ENCODE measurements at places on chromosomes 1 and 21. TPM values are rescaled to one million over a fixed set of nuclear protein-coding genes. Genes with fewer than 3 reads are reported as not detected.
A peak's percentile ranks its signal among the peaks of the same experiment; 100 is the strongest.

GRCh38 chr21:44778094-44778493 lies 23.5 kb downstream of the UBE2G2 start:
- no peak for DNase-seq
- H3K4me1 ChIP-seq: peaks cover 11% of the 10 kb centered on the region
- no peaks in the 10 kb centered on the region for H3K27me3 ChIP-seq
- H3K4me3 ChIP-seq: no peak overlapping the region

- H3K4me3 ChIP-seq: peak overlapping the region; percentile 64
- DNase-seq: peak; percentile 50
- H3K27me3 ChIP-seq: peaks cover 35% of the 10 kb centered on the region
- peaks cover 24% of the 10 kb centered on the region for H3K4me1 ChIP-seq
- H3K36me3 ChIP-seq: no peaks in the 10 kb centered on the region
Observed at GRCh38 chr1:54995835-54996234, 2.9 kb upstream of the BSND start.

PRDX1 gene
- total RNA-seq: 146 TPM

CD34 gene
- 0.09 TPM for total RNA-seq

DNA sequence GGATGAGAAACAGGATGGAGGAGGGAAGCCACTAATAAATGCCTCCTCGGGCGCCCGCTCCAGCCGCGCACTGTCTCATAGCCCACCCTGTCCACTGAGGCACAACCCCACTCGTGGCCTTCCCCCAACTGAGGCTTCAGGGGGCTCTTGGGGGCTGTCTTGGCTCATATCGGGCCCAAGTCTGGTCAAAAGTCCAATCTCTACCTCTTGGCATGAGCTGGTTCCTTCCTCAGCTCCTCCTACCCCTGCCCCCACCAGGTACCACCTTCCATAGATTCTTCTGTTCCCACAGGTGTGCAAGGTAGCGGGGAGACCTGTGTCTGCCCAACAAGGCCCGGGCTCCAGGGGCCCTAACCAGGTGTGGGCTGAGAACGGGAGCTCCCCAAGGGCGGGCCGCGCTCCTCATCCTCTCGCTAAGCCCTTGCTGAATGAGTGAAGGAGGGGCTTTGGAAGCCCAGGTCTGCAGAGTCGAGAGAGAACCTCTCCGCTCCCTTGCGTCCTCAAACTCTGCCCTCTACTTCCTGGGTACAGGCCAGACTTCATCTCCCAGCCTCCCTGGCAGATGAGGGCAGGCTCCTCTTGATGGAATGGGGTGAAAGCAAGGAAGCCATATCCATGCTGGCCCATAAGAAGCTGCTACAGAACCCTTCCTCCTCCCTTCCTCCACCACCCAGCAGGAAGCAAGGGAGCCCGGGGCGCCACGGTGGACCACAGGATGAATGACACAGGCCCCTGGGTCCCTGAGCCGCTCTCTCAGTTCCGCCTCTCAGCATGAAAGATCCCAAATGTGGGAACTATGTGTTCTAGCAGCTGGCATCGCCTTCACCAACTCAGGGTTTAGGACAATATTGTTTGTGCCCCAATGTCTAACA lies 74.7 kb downstream of the PSMG1 start:
- H3K4me1 ChIP-seq: no peaks in the 10 kb centered on the region
- H3K36me3 ChIP-seq: no peaks in the 10 kb centered on the region
- H3K27ac ChIP-seq: no peak overlapping the region
- no peak for DNase-seq
- no peak overlapping the region for H3K4me3 ChIP-seq
- H3K27me3 ChIP-seq: peaks cover 10% of the 10 kb centered on the region

DNA sequence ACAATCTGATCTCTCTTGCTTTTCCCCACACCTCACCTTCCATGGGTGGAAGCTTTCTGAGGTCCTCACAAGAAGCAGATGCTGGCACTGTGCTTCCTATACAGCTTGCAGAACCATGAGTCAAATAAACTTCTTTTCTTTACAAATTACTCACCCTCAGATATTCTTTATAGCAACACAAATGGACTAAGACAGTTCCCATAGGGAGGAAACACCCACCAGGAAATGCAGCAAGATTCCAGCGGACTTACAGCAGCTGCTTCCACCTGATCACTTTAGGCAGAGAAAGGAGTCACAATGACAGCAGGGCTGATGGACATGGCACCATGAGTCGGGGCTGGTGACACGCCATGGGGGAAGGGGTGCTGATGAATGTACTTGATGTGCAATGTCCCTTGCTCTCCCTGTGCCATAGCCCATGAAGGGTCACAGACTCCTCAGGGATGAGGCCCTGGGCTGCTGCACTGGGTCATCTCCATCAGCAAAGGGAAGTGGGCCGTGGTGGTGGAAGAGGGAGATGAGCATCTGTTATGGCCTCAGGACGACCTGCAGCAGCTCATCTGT lies 53.9 kb downstream of the PRSS38 start:
- no peaks in the 10 kb centered on the region for H3K27me3 ChIP-seq
- DNase-seq: no peak
- peaks cover 21% of the 10 kb centered on the region for H3K4me1 ChIP-seq
- H3K27ac ChIP-seq: no peak overlapping the region
- no peak overlapping the region for H3K4me3 ChIP-seq

- no peaks in the 10 kb centered on the region for H3K27me3 ChIP-seq
- no peaks in the 10 kb centered on the region for H3K36me3 ChIP-seq
- no peak for DNase-seq
- no peak overlapping the region for H3K4me3 ChIP-seq
- no peak overlapping the region for H3K27ac ChIP-seq
Observed at GRCh38 chr21:40575976-40576375, 271.0 kb downstream of the DSCAM start.

GRCh38 chr1:41151846-41152245 lies 90.3 kb downstream of the SCMH1 start:
- peaks cover 13% of the 10 kb centered on the region for H3K36me3 ChIP-seq
- no peaks in the 10 kb centered on the region for H3K27me3 ChIP-seq
- no peaks in the 10 kb centered on the region for H3K4me1 ChIP-seq
- peak overlapping the region; percentile 31 for H3K27ac ChIP-seq
- no peak overlapping the region for H3K4me3 ChIP-seq
- no peak for DNase-seq

GRCh38 chr1:17611991-17612390 lies 72.5 kb downstream of the ARHGEF10L start:
- no peaks in the 10 kb centered on the region for H3K27me3 ChIP-seq
- no peaks in the 10 kb centered on the region for H3K36me3 ChIP-seq
- H3K4me3 ChIP-seq: no peak overlapping the region
- H3K4me1 ChIP-seq: no peaks in the 10 kb centered on the region

DNA sequence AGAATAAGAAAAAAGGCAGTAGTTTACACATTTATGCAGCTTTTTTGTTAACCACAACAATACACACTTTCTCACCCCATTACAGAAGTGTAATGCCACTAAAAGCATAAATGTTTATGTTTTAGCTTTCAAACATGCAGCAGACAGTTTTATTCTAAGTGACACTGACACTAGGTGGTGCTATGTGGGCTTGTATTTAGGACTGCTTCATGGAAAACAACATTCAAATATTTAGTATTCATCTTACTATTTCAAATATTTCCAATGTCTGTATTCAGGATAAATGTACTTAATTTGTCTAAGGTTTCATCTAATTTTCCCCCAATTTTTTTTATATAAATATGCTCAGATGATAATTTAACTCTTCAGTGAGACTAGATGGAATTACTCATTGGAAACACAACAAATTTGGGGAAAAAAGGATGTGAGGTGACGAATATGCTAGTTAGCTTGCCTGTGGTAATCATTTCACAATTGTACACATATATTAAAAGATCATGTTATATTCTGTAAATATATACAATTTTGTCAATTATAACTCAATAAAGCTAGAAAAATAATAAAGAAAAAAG lies 71.4 kb downstream of the USP1 start:
- no peaks in the 10 kb centered on the region for H3K4me1 ChIP-seq
- no peaks in the 10 kb centered on the region for H3K36me3 ChIP-seq
- H3K27me3 ChIP-seq: no peaks in the 10 kb centered on the region
- no peak for DNase-seq

SLFNL1 gene
- 0.53 TPM for total RNA-seq

- DNase-seq: no peak
- no peaks in the 10 kb centered on the region for H3K4me1 ChIP-seq
- H3K36me3 ChIP-seq: no peaks in the 10 kb centered on the region
- no peak overlapping the region for H3K4me3 ChIP-seq
- no peak overlapping the region for H3K27ac ChIP-seq
Observed at GRCh38 chr1:182998482-182998881, 24.7 kb upstream of the LAMC1 start.

- DNase-seq: no peak
- H3K27me3 ChIP-seq: no peaks in the 10 kb centered on the region
- H3K27ac ChIP-seq: no peak overlapping the region
- H3K36me3 ChIP-seq: no peaks in the 10 kb centered on the region
Observed at GRCh38 chr1:15002325-15002724, 151.2 kb upstream of the TMEM51 start.

DNA sequence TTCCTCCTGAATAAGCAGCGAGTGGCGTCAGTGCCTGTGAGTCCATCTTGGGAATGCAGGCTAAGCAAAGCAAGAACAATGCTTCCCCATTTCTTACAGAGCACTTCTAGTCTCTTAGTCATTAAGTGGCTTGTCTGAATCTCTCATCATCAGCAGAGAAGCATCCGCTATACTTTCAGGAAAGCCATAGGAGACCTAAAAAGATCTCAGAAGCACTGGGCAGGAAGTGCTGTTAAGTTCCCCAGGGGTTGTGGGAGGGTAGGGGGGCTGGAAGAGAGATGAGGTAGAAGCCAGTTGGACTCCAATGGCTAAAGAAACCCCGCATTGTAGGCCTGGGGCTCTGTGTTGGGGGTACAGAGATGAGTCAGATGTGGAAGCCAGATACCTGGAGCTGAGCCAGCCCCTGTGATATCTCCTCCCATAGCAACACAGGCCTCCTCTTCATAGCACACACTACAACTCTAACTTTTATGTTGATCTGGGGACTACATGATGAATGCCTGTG lies 44.9 kb downstream of the SYT6 start:
- no peaks in the 10 kb centered on the region for H3K36me3 ChIP-seq
- no peak overlapping the region for H3K4me3 ChIP-seq
- H3K27ac ChIP-seq: no peak overlapping the region

DNA sequence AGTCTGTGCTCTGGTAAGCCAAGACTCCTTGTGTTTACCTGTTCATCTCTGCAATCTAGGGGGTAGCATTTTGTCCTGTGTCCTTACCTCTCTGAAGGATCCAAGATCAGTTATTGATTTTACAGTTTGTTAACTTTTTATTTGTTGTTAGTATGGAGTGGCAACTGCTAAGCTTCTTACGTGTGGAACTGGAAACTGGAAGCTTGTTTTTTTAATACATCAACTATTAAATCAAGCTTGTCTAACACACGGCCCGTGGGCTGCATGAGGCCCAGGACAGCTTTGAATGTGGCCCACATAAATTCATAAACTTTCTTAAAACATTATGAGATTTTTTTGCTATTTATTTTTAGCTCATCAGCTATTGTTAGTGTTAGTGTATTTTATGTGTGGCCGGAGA lies 29.2 kb upstream of the MPC2 start:
- DNase-seq: no peak
- no peaks in the 10 kb centered on the region for H3K27me3 ChIP-seq
- no peak overlapping the region for H3K4me3 ChIP-seq

DNA sequence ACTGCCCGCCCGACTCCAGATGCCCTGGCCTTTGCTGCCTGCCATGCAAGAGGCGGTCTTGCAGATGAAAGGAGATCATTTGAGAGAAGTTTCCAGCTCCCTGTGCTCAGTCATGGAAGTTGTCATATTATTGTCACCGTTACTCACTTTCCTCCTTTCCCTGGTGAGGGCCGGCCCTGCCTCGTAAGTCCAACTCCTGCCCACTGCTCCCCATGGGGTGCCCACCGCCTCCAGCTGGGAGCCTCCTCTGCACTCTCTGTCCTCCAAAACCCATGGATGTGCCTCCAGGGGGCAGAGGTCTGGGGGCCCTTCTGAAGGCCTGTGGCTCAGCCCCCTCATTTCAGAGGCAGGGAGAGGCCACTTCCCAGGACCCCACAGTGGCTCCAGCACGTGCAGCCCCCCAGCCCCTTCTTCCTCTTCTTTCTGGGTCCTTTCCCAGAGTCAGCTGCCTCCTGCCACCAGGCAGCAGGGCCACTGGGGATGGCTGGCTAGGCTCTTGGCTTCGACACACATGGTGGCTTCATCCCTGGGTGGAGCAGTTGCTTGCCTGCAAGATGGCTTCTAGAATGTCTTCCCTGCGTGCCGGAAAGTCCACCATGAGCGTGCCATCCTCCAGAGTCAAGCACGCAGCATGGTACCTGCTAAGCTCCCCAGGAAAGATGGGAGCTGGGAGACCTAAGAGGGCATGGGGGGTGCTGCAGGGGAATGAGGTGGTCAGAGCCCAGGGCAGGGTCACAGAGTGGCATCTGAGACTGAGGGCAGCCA lies 97.9 kb upstream of the RUNX3 start:
- H3K36me3 ChIP-seq: no peaks in the 10 kb centered on the region
- no peaks in the 10 kb centered on the region for H3K4me1 ChIP-seq
- no peak for DNase-seq
- no peak overlapping the region for H3K27ac ChIP-seq

CCDC17 gene
- total RNA-seq: 5.9 TPM

DNA sequence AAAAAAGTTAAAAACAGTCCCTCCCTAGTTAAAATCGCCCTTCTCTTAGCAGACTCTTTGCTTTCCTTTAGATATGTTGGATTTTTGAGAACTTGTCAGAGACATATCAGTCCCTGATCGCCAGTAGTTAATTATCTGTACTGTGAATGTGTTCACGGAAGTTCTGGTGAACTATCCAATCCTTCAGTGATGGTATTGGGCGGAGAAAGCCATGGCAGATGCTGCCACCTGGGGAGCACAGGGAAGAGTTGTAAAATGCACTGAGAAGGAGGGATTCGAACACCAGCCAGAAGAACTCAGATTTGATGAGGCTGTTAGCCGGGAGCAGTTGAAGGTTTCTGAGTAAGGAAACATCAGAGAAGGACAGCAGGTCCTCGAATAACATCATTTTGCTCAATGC lies 17.5 kb upstream of the KIF14 start:
- no peaks in the 10 kb centered on the region for H3K27me3 ChIP-seq
- DNase-seq: no peak
- H3K36me3 ChIP-seq: no peaks in the 10 kb centered on the region
- H3K4me3 ChIP-seq: no peak overlapping the region
- H3K27ac ChIP-seq: no peak overlapping the region

SLC44A3 gene
- not detected for total RNA-seq

DNA sequence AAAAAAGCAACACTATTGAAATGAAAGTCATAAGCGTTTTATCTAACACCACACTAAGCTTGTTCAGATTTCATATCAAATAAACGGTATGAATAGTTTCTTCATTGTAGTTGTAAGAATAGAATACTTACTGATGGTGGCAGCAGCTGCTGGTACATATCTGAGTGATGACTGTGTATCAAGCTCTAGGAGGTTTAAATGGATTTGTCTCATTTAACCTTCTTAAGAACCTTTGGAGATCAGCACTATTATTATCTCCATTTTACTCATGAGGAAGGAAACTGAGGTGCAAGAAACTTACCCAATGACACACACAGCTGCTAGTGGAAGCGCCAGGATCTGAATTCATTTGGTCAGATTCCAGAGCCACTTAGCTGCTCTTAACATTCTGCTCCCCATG lies 104.0 kb downstream of the EIF4G3 start:
- no peak for DNase-seq
- no peak overlapping the region for H3K4me3 ChIP-seq
- H3K27ac ChIP-seq: no peak overlapping the region
- H3K27me3 ChIP-seq: no peaks in the 10 kb centered on the region
- H3K4me1 ChIP-seq: no peaks in the 10 kb centered on the region

ERICH3 gene
- total RNA-seq: not detected
